ENCODE measurements at places on chromosomes 12 and 14. TPM values are rescaled to one million over a fixed set of nuclear protein-coding genes. Genes with fewer than 3 reads are reported as not detected.

GRCh38 chr12:24721191-24721590, 227.7 kb downstream of the BCAT1 start:
- DNase-seq, result no peak

- no peak for DNase-seq
Measured at GRCh38 chr12:97542666-97543280, 80.2 kb downstream of the RMST start.

- no peak for DNase-seq
Measured at GRCh38 chr12:28036940-28037339, 64.4 kb upstream of the PTHLH start.

DNA sequence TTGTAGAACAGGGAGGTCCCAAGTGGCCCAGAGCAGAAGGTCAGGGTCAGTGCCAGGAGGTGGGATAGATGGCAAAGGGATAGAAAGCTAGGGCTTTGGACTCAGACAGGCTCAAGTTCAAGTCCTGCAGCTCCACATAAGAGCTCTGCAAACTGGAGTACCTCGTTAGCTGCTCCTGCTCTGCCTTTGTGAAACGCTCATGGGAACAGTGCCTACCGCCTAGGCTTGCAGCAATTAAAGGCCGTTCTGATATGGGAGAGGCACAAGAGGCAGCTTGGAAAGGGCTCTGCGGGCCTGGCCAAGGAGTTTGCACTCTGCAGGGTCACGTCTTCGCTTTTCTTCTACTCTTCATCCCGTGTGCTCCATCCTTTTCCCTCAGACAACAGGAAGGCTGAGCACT, 54.1 kb downstream of the MAP1LC3B2 start:
- no peak for DNase-seq

DNA sequence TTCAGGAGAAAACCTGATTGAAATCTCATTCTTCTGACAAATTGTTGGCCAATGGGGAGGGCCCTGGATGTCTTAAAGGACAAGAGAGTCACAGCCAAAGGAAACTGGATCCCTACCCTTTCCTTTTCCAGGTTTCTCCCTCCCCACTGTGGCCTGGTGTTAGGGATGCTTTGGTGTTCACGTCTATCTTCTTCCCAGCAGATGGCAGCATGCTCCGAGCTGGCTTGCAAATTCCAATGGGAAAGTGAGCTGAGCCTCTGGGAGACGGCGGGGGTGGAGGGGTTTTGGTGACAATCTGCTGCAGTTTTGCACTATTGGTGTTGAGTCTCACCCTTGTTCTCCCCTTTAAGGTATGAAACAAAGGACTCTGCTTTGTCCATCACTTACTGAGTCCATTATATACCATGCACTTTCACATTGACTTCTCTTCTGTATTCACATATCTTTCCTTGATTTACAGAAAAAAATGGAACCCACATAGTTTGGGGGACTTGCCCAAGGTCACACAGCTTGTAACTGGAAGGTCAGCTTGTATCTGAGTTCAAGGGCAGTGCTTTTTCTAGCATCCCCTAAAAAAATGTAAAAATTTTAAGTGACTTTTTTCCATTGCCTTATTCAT, 39.3 kb downstream of the CCDC177 start:
- DNase-seq, result no peak

GRCh38 chr12:2673966-2674810, 120.6 kb upstream of the FKBP4 start:
- DNase-seq, result no peak

- DNase-seq, result no peak
Measured at GRCh38 chr14:73757381-73757780, 43.2 kb upstream of the PNMA1 start.

DNA sequence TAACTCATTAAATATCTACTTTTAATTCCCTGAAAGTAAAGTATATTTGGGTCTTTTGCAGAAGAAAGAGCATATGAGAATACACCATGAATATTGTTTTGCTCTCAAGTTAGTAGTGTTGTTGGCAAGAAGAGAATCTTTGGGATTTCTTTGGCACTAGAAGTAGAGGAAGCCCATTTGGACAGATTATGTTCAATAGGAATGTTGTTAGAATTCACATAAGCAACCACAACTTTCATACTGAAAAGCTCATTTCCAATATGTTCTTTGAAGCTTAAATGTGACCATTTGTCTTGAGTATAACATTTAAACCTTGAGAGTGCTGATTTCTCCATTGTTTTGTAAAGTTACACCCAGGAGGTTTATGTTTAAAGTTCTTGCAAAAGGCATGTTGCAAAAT, 37.6 kb downstream of the PLEKHG7 start:
- no peak for DNase-seq

GRCh38 chr12:117118838-117119591, 19.8 kb upstream of the TESC start:
- no peak for DNase-seq

GRCh38 chr12:2925322-2925995, 33.7 kb upstream of the TEAD4 start:
- DNase-seq, result no peak

DNA sequence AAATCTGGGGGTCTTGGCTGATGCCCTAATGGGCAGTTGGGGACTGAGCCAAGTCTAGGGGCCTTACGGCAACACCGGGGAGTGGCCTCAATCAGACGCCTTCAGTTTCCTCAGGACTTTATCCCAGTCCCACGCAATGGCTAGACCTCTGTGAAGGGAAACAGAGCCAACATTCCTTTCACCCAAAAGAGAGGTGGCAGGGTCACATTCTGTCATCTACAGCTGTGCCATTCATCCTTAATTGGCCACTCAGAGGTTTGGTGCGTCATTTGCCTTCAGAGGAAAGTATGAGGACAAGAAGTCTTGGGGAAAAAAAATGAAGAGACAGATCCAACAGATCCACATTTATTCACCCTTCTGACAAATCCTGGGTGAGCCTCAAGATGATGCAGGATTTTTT, 166.9 kb upstream of the AVPR1A start:
- DNase-seq, result no peak

DNA sequence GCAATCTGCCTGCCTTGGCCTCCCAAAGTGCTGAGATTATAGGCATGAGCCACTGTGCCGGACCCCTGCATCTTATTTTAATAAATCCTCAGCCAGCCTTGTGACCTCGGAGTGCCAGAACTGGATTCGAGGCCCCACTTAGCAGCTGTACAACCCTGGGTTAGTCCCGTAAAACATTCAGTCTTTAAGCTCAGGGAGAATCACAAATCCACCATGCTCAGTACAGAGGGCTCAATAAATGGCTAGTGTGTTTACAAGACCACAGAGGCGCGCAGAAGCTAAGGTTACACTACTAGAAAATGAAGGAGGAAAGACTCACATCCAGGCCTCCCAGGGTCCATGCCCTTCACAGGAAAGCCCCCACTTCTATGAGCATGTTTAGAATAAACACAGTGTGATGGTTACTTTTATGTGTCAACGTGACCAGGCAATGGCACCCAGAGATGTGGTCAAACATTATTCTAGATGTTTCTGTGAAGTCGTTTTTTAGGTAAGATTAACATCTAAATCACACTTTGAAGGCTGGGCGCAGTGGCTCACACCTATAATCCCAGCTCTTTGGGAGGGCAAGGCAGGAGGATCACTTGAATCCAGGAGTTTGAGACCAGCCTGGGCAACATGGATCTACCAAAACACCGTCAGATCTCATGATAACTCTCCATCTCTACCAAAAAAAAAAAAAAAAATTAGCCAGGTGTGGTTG, 55.3 kb downstream of the CLMN start:
- no peak for DNase-seq

- DNase-seq, result no peak
Measured at GRCh38 chr12:59938190-59938962, 342.5 kb downstream of the SLC16A7 start.

GRCh38 chr12:118330421-118331018, 42.2 kb downstream of the TAOK3 start:
- DNase-seq, result no peak

DNA sequence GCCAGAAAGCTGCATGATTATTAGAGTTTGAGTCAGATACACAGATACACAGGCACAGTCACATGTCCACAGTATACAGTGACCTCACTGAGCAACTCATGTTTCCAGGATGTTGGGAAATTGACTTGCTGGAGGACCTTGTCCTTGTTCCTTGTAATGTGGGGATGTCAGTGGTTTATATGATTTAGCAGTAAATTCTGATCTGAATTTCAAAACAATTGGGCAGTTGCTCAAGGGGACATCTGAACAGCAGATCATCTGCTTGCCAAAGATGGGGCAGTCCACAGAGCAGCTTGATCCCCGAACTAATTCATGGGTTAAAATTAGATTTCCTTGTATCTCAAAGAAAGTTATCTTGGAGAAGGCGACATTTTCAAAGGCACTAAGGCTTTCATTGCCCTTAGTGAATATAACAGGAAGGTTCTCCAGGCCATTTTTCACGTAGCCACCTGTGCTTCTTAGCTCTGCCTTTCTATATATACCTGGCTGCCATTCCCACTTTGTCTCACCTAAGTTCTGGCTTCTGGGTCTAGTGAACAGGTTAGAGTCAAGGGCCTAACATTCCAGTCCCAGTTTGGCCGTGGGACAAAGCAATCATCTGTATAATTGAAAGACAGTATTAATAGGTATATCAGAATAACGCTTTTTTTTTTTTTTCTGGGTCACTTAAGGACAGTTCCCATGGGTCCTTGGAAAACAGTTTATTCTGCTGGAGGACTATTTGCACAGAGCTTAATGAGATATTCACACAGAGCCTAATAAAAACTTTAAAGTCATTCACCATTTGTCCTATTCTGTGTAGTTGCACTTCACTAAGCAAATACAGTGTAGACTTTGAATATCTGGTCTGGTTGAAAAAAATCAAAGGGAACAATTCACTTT, 64.9 kb upstream of the STRN3 start:
- no peak for DNase-seq

DNA sequence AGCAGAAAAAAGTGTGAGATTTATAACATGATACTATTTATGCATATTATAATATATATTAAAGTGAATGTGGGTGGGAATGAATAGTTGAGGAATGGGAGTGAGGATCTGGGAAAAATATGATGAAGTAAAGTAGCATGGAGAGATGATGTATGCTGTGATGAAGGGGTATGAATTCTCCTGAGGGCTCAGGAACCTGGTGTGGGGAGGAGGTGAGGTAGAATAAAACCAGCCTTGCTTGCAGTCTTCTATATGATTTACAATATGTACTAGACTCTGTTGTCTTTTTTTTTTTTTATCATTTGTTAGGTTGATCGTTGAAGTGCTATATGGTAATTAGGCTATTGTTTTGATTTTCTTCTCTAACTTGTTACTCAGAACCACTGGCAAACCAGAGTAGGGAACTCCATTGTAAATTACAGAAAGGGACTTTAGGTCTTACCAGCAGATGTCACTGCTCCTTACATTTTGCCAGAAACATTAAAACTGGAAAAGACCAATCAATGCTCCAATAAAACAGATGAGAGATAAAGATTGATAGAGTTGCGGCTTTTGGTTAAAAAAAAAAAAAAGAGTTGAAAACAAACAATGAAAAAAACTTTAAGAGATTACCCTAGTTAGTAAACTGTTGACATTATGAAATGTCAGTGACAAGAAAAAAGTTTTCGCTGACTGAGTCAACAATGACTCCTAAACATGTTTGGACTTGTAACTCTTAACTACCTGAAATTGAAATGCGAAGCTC, 39.9 kb downstream of the ATL1 start:
- no peak for DNase-seq

DNA sequence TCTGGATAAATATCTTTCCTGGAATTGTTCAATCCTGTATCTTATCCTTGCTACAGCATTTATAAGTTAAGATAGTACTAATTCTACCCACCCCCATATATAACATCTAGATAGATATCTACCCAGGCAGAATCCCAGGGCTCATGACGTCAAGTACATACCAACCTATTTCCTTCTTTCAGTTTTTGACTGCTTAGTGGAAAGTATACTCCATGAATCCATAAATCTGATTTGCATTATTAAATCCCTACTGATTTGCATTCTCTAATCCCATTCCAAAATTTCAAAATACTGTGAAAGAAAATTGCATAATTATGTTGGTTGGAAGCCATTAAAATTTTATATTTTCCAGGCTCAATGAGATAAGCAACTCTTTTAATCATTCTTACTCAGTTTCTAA, 111.7 kb downstream of the KITLG start:
- DNase-seq, result no peak

DNA sequence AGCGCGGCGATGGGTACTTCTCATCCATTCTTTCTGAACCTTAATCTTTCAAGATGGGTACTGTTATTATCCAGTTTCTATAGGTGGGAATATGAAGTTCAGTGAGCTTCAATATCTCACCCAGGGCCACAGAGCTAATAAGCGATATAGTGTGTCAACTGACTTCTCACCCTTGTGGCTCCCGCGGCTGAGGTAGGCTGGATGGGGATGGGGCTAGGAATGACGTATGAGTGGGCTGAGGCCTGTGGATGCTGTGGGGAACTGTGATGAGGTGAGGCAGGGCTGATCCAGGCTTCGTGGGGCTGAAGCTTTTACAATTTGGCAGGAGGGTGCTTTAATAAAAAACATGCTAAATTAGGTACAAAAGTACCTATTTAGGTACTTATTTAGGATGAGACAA, 32.9 kb upstream of the ATP23 start:
- DNase-seq, result no peak

- DNase-seq, result no peak
Measured at GRCh38 chr12:57107456-57108155, 3.6 kb downstream of the STAT6 start.

DNA sequence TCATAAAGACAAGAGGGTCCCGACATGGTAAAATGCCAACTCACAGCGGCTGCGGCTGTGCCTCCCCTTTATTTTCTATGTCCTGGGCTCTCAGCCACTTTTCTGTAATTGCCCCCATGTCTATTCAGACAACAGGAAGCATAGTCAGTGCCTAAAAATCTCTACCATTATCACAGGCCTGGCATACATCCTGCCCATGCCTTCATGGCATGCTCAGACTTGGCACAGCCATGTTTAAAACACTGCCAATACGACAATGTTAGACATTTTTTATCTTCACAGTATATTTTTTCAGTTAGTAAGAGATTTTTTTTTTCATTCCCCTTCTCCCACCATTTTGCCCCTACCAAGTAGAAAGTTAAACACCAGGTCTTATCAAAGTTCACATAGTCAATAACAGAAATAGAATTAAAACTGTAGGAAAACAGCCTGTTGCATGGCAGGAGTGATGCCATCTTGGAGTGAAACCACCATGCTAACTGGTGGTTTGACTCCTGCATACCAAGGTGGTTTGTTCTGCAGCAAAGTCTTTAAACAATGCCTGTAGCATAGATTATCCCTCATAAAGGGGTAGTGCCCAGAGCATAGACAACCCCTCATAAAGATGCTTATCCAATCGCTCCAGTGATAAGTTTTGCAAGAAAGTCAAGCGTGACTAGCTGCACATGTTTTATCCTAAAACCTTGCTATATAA, 18.9 kb upstream of the CERS5 start:
- DNase-seq, result no peak

GRCh38 chr14:61567838-61568571, 127.3 kb upstream of the HIF1A start:
- no peak for DNase-seq

GRCh38 chr14:93906341-93907329, 20.5 kb upstream of the FAM181A start:
- DNase-seq, result no peak

The CISTR gene
- total RNA-seq, result 2.6 TPM

The CMKLR1 gene
- 8.2 TPM for total RNA-seq

The SPRING1 gene
- total RNA-seq, result 24.4 TPM

The CCDC177 gene
- not detected for total RNA-seq

The MYF5 gene
- total RNA-seq, result not detected

The RASSF8 gene
- total RNA-seq, result 28.5 TPM

The P2RX7 gene
- 1.4 TPM for total RNA-seq

The NDRG2 gene
- total RNA-seq, result 294 TPM

The ENDOU gene
- total RNA-seq, result 0.19 TPM

The CLEC4A gene
- not detected for total RNA-seq

The GPRC5A gene
- 1.2 TPM for total RNA-seq

The KRT6C gene
- total RNA-seq, result not detected

The ADSS1 gene
- 195 TPM for total RNA-seq

The FKBP11 gene
- total RNA-seq, result 1.6 TPM

The TAS2R19 gene
- total RNA-seq, result 0.44 TPM

The CDC42BPB gene
- 71.2 TPM for total RNA-seq
